ENCODE measurements at places on chromosomes 5 and 9.

DNA sequence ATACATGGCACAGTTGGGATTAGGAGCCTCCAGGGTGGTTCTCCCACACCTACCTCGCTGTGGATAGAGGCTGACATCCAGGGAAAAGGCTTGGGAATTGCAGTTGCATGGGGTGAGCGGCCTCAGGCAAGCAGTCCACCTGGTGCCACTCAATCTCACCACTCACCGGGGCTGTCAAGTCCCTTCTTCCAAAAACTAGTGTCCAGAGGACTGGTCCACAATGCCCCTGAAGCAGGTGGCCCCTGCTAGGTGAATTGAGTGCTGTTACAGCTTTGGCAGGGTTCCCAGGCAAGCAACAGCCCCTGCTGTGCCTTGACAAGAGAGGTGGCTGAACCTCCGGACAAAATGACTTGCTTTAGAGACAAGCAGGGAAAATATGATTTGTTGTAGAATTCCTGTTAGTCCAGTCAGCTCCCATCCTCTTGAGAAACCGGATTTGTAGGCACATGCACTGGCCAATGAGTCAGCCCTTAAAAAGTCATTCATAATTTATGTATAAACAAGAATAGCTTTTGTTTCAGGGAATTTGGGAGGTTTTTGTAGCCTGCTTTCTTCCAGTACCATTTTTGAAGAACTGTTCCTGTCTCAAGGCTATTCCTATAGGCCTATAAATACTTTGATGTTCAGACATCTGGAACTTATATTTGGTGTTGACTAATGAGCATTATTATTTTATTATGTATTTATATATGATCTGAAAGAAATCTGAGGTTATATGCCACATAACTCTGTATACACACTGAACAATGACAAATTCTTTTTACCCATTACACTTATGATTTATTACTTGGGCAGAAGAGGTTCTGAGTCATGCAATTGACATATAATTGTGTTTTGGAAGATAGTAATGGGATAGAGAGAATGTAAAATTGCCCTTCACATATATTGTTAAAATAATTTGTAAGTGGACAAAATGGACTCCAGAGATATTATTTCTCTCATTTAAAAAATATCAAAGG is 411.1 kb downstream of the ACTL7B start:
- no peak for DNase-seq

DNA sequence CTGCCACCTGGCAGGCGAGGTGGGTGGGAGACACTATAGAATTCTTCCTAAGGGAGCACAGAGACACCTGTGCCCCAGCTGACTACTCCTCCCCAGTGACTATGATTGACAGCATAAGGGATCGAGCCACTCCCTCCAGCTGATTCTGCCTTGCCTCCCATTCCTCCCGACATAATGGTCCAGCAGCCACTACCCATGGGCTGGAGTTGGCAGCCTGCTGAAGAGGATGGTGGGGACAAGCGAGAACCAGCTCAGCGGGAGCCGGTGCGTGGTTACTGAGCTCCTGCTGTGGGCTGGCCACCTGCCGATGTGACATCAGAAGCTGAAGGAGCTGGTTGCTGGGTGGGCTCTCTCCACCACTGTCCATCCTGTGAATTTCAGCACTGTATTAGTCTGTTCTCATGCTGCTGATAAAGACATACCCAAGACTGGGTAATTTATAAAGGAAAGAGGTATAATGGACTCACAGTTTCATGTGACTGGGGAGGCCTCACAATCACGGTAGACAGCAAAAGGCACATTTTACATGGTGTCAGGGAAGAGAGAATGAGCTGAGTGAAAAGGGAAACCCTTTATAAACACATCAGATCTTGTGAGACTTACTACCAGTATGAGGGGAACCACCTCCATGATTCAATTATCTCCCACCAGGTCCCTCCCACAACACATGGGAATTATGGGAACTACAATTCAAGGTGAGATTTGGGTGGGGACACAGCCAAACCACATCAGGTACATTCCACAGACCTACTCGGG is 12.1 kb upstream of the NCS1 start:
- no peak for DNase-seq

GRCh38 chr9:105403552-105404248 is 44.1 kb upstream of the FSD1L start:
- no peak for DNase-seq

- no peak for DNase-seq
These were observed 9.4 kb upstream of the PLEKHG4B start for GRCh38 chr5:82570-82969.

DNA sequence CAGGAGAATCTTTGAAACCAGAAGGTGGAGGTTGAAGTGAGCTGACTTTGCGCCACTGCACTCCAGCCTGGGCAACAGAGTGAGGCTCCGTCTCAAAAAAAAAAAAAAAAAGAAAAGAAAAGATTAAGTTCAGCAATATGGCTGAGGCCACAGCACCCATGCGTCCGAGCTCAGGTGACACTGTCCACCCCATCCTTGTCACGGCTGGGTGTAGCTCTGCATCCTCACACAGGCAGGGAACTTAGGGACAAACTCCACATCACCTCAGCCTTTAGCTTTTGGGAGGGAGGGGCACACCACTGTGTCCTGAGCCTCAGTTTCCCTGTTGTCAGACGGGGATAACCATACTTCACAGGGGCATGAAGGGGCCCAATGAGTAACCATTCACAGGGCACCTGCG is 15.5 kb downstream of the FGD3 start:
- no peak for DNase-seq

- DNase-seq: no peak
These were observed 56.7 kb upstream of the EQTN start for GRCh38 chr9:27353474-27354229.

DNA sequence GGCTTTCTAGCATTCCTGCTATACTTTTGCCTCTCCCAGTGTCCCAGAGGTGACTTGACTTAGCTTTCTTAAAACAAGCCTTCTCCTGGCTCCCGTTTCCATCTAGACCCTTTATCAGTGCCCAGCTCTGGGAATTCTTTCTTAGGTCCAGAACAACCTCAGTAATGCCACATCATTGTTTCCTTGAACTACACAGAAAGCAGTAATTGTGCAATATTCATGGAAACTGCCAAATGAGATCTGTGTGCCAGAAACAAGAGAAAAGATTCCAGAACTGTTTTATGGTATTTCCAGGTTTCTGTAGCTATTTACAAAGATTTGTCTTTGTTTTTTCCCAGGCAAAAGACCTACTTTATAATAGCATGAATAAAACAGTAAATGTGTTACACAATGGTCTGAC is 391.3 kb downstream of the SLCO4C1 start:
- no peak for DNase-seq

GRCh38 chr9:132536124-132536523 is 46.3 kb upstream of the BARHL1 start:
- DNase-seq: no peak

DNA sequence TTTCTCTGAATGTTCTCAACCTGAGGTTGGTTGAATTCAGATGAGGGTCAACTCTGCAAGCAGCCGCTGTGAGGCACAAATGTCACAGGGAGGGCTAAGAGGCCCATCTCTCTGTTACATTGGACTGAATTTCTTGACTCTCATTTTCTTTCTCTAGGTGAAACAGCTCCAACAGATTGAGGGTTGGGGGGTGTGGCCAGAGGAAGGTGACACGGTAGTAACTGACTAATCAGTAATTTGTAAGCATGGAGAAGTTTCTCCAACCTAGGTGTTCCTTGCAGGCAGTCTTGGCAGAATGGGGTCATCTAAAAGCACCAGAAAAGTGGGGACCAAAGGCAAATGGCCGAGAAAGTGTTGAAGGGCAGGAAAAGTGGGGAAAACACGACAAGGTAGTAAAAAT is 16.8 kb downstream of the CCT5 start:
- no peak for DNase-seq

GRCh38 chr9:122386311-122386872 is 15.6 kb downstream of the PTGS1 start:
- no peak for DNase-seq

GRCh38 chr5:73728493-73729273 is 102.7 kb downstream of the ARHGEF28 start:
- no peak for DNase-seq

DNA sequence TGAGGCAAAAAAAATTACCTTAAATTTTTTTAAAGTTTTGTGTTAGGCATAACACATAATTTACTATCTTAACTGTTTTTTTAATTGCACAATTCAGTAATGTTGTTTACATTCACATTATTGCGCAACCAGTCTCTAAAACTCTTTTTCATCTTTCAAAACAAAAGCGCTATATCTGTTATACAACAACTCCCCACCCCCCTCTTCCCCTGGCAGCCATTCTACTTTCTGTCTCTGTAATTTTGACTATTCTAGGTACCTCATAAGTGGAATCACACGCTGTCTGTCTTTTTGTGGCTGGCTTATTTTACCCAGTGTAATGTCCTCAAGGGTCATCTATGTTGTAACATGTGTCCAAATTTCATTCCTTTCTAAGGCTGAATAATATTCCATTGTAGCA is 241.5 kb upstream of the DMRT1 start:
- DNase-seq: no peak

DNA sequence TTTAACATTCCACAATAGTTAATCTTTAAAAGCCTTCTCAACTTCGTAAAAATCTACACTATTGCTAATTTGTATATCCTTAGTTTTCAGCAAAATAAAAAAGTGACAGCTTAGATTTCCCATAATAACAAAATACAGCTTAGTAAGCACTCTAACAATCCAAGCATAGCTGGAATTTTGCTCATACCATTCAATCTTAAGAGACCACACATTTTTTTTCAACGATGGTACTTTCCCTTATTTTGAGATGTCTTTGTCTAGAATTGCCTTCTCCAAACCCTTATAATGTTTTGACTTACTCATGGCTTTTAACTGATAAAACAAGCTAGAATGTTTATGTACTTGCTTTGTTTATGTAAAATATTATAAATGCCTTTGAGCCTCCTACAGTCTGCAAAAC is 65.6 kb downstream of the HOMER1 start:
- DNase-seq: no peak

GRCh38 chr9:121098567-121099198 is 23.9 kb downstream of the CNTRL start:
- DNase-seq: no peak

All from transverse colon (tissue), 4 donors.